ENCODE measurements at places on chromosomes 11 and 22.

GRCh38 chr22:25134028-25134427, 65.6 kb upstream of the CRYBB3 start:
- no peaks in the 10 kb centered on the region for H3K4me1 ChIP-seq
- H3K27ac ChIP-seq, result no peak overlapping the region
- no peaks in the 10 kb centered on the region for H3K27me3 ChIP-seq
- H3K4me3 ChIP-seq, result no peak overlapping the region
- no peaks in the 10 kb centered on the region for H3K36me3 ChIP-seq

DNA sequence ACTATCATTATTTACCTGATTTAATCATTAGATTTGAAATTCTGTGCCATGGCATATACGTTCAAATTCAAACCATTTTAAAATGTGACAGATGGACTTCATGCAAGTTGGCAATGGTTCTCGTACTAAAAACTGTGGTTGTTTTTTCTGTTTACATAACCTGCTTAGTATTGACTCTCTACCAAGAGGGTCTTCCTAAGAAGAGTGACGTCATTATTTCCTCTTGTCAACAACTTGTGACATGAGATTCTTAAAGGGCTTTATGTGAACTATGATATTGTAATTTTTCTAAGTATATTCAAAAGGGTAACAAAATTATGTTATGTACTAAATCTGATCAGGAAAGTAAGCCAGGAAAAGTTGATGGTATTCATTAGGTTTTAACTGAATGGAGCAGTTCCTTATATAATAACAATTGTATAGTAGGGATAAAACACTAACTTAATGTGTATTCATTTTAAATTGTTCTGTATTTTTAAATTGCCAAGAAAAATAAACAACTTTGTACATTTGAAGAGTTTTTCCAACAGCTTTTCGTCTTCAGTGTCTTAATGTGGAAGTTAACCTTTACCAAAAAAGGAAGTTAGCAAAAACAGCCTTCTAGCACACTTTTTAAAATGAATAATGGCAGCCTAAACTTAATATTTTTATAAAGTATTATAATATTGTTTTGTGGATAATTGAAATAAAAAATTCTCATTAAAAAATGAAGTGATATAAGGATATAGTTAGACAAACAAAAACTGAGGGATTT, 87.0 kb downstream of the GRK3 start:
- H3K27me3 ChIP-seq, result no peaks in the 10 kb centered on the region
- no peak for DNase-seq
- peaks cover 50% of the 10 kb centered on the region for H3K36me3 ChIP-seq
- peak overlapping the region; percentile 69 for H3K4me3 ChIP-seq
- H3K4me1 ChIP-seq, result peaks cover 30% of the 10 kb centered on the region

DNA sequence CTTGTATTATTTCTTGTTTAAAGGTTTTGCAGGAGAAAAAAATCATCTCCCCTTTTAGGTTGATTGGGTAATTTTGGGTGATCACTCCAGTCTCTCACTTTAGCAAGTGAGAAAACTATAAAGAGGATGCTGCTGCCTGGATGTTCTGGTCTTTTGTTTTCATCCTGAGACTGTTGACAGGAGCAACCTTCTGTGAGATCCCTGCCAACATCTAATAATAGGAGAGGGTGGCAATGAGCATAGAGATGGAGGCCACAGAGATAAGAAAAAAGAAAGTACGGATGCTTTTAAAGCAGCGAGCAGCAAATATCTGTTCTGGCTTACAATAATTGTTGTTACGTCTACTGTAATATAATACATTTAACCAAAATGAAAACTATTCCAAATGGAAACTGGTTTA, 293.6 kb upstream of the MTNR1B start:
- no peak for DNase-seq
- no peaks in the 10 kb centered on the region for H3K4me1 ChIP-seq
- H3K36me3 ChIP-seq, result no peaks in the 10 kb centered on the region
- no peaks in the 10 kb centered on the region for H3K27me3 ChIP-seq
- H3K4me3 ChIP-seq, result no peak overlapping the region

DNA sequence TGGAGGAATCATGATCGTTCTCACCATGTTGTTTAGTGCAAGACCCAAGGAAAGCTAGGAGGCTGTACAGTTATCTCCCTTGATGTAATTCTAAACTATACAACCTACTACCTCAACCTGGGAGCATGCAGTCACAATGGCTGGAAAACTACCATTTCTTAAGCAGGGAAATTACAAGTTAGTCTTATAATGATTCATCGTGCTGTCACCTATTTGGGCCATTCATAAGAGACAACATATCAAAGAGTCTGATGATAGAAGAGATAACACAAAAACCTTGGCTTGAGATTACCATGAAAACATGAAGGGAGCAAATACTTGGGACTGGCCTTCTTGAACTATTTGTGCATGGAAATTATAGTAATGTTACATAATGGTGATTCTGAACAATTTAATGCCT, 30.5 kb upstream of the BLID start:
- H3K4me3 ChIP-seq, result no peak overlapping the region
- H3K36me3 ChIP-seq, result no peaks in the 10 kb centered on the region
- no peak overlapping the region for H3K27ac ChIP-seq
- H3K4me1 ChIP-seq, result no peaks in the 10 kb centered on the region
- peaks cover 14% of the 10 kb centered on the region for H3K27me3 ChIP-seq

- no peak for DNase-seq
- no peak overlapping the region for H3K4me3 ChIP-seq
- H3K27me3 ChIP-seq, result no peaks in the 10 kb centered on the region
- H3K27ac ChIP-seq, result no peak overlapping the region
- H3K4me1 ChIP-seq, result peaks cover 16% of the 10 kb centered on the region
These were observed 148.8 kb downstream of the CRYBB2 start for GRCh38 chr22:25368271-25368670.

- peaks cover 13% of the 10 kb centered on the region for H3K36me3 ChIP-seq
- no peak overlapping the region for H3K27ac ChIP-seq
- H3K27me3 ChIP-seq, result no peaks in the 10 kb centered on the region
These were observed 658 bp downstream of the STIP1 start for GRCh38 chr11:64186492-64187165.

- no peaks in the 10 kb centered on the region for H3K4me1 ChIP-seq
- no peaks in the 10 kb centered on the region for H3K27me3 ChIP-seq
- DNase-seq, result no peak
- H3K36me3 ChIP-seq, result peaks cover 5% of the 10 kb centered on the region
These were observed 80.3 kb downstream of the ALX4 start for GRCh38 chr11:44229624-44230023.

DNA sequence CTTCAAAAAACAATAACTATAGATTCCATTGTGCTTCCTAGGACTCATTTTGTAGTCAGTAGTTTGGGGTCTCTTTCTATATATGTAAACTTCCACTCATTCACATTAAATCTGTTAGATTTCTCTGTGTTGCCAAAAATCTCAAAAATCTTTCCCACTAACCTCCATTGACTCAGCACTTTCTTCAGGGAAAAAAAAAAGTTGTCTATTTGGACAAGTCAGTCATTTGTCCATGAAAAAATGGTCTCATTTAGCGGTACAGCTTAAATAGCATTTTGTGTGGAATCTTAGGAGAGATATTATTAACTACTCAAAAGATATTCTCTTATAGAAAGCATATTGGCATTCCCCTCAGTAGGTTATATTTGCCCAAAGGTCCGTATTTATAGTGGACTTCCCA, 81.9 kb downstream of the PPP2R1B start:
- H3K36me3 ChIP-seq, result peaks cover 17% of the 10 kb centered on the region
- H3K4me1 ChIP-seq, result no peaks in the 10 kb centered on the region
- no peak overlapping the region for H3K4me3 ChIP-seq
- no peak overlapping the region for H3K27ac ChIP-seq

GRCh38 chr11:122265981-122266380, 150.0 kb upstream of the BLID start:
- no peaks in the 10 kb centered on the region for H3K4me1 ChIP-seq
- H3K27ac ChIP-seq, result no peak overlapping the region
- no peak overlapping the region for H3K4me3 ChIP-seq

DNA sequence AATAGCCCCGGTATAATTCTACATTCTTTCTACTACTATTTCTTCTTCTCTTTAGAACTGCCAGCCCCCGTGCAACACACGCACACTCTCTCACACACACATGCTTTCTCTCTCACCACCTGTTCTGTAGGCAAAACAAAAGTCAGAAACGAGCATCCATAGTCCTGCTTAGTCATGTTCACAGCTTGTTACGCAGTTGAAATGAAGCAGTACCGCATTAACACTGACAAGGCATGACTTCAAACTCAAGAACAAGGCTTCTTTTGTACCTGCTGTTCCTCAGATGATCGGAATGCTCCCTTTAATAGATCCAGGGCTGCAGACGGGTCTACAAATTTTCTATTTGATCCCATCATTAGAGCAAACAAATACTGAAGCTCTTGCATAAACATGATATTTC, 42.2 kb downstream of the USP28 start:
- no peak overlapping the region for H3K4me3 ChIP-seq
- no peaks in the 10 kb centered on the region for H3K27me3 ChIP-seq
- no peak for DNase-seq
- H3K27ac ChIP-seq, result no peak overlapping the region

DNA sequence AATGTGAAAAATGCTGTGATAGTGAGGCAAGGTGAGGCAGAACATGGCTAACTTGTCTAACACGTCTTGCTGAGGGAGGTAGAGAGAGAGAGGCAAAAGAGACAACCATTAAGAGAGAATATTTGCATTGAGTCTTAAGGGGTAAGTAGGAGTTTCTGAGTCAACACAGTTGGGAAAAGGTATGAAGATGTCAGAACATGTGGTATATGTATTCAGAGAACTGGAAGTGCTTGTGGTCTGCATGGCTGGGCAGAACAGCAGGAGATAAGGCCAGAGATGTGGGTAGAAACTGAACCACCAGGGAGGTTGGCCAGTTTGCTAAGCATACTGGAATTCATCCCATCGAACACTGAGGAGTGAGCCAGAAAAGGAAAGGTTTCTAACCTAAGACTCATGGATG, 25.0 kb upstream of the SLC5A1 start:
- DNase-seq, result no peak
- H3K36me3 ChIP-seq, result no peaks in the 10 kb centered on the region
- peaks cover 30% of the 10 kb centered on the region for H3K27me3 ChIP-seq
- H3K4me1 ChIP-seq, result no peaks in the 10 kb centered on the region
- H3K27ac ChIP-seq, result no peak overlapping the region
- H3K4me3 ChIP-seq, result no peak overlapping the region

- H3K4me3 ChIP-seq, result no peak overlapping the region
- peaks cover 64% of the 10 kb centered on the region for H3K36me3 ChIP-seq
- H3K27ac ChIP-seq, result no peak overlapping the region
- H3K27me3 ChIP-seq, result no peaks in the 10 kb centered on the region
These were observed 41.4 kb downstream of the PPME1 start for GRCh38 chr11:74212533-74212932.

- H3K27me3 ChIP-seq, result no peaks in the 10 kb centered on the region
- no peaks in the 10 kb centered on the region for H3K36me3 ChIP-seq
- no peak overlapping the region for H3K4me3 ChIP-seq
- no peaks in the 10 kb centered on the region for H3K4me1 ChIP-seq
- no peak for DNase-seq
These were observed 1.3 kb upstream of the GDPD4 start for GRCh38 chr11:77302752-77303151.

- H3K36me3 ChIP-seq, result peaks cover 67% of the 10 kb centered on the region
- peaks cover 48% of the 10 kb centered on the region for H3K4me1 ChIP-seq
- peak overlapping the region; percentile 90 for H3K27ac ChIP-seq
- DNase-seq, result no peak
- H3K27me3 ChIP-seq, result no peaks in the 10 kb centered on the region
These were observed 73.0 kb downstream of the CD44 start for GRCh38 chr11:35211952-35212351.

GRCh38 chr11:112644410-112645131, 316.6 kb upstream of the NCAM1 start:
- no peak for DNase-seq
- no peak overlapping the region for H3K27ac ChIP-seq
- H3K4me1 ChIP-seq, result no peaks in the 10 kb centered on the region
- no peaks in the 10 kb centered on the region for H3K27me3 ChIP-seq

DNA sequence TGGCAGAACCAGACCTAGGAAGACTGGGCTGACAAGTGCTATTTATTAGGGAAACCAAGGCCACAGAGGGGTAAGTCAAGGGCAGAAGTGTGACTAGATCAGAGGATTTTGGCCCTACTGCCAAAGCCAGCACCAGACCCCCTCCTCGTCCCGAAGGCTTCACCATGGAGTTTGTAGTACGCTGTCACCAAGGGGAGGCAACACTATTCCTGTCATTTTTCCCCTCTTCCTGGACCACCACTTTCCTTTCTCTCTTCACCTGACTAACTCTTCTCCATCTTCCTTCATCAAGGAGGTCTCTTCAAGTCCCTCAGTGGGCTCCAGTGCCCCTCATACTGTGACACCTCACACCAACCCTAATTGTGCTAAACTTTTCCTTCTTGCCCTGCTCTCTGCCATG, 34.9 kb downstream of the MN1 start:
- no peak overlapping the region for H3K27ac ChIP-seq
- H3K4me1 ChIP-seq, result no peaks in the 10 kb centered on the region
- no peak overlapping the region for H3K4me3 ChIP-seq
- DNase-seq, result no peak

GRCh38 chr11:22539821-22540256, 85.8 kb downstream of the FANCF start:
- no peaks in the 10 kb centered on the region for H3K4me1 ChIP-seq
- H3K27ac ChIP-seq, result no peak overlapping the region
- H3K4me3 ChIP-seq, result no peak overlapping the region

- H3K4me3 ChIP-seq, result no peak overlapping the region
- H3K27ac ChIP-seq, result no peak overlapping the region
- H3K4me1 ChIP-seq, result peaks cover 7% of the 10 kb centered on the region
- no peaks in the 10 kb centered on the region for H3K36me3 ChIP-seq
These were observed 58.8 kb downstream of the ISX start for GRCh38 chr22:35124691-35125219.

- H3K36me3 ChIP-seq, result no peaks in the 10 kb centered on the region
- DNase-seq, result no peak
- peaks cover 16% of the 10 kb centered on the region for H3K27me3 ChIP-seq
- no peaks in the 10 kb centered on the region for H3K4me1 ChIP-seq
- H3K27ac ChIP-seq, result no peak overlapping the region
These were observed 575.8 kb upstream of the B3GAT1 start for GRCh38 chr11:134987822-134988221.

- peak; percentile 63 for DNase-seq
- peaks cover 21% of the 10 kb centered on the region for H3K4me1 ChIP-seq
- peaks cover 9% of the 10 kb centered on the region for H3K36me3 ChIP-seq
These were observed 64.9 kb downstream of the NAV2 start for GRCh38 chr11:19777377-19778102.

DNA sequence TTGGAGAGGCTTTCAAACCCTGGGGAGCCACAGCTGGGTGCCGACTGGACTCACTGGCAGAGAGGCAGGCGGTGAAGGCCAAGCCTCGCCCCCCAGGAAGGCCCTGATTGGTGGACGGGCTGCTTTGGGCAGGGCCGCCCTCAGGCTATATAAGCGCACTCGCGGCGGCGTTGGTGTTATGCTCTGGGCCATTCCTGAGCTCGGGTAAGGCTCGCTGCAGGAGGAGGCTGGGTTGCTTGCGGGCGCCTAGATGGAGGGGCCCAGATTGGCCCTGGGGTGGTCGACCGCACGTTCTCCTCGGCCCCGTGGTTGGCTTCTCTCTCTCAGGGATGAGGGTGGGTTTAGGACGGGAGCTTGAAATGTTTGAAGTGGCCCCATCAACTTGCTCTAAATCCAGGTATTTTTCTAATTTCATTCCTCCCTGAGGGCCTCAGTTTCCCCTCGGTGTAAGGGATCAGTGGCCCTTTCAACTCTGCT, at the start of gene SPDYC:
SPDYC (plus strand) TSS at position 176 of the 477 bp plus-strand sequence. CDS start 1,125 bp downstream, outside the sequence.
- peak within 1 kb of the TSS; percentile 98 for H3K27ac ChIP-seq
- peaks cover 4% of the 10 kb centered on the region for H3K36me3 ChIP-seq
- peak within 1 kb of the TSS; percentile 61 for H3K4me3 ChIP-seq
- no peaks in the 10 kb centered on the region for H3K27me3 ChIP-seq
- peaks cover 14% of the 10 kb centered on the region for H3K4me1 ChIP-seq

GRCh38 chr22:33889748-33890147, 30.5 kb downstream of the LARGE1 start:
- DNase-seq, result no peak
- peak overlapping the region; percentile 37 for H3K27ac ChIP-seq
- no peak overlapping the region for H3K4me3 ChIP-seq
- no peaks in the 10 kb centered on the region for H3K27me3 ChIP-seq
- H3K36me3 ChIP-seq, result peaks cover 2% of the 10 kb centered on the region

Data from stimulated activated naive B cell treated with anti-CD40 and anti-IgM and Interleukin-4, amounts not matched to agents 10 μg/mL and 1 μg/mL and 100 μg/mL, for 72 hours (primary cell).